Stimulated activated CD4-positive, alpha-beta T cell treated with anti-CD3 and anti-CD28 coated beads, Interleukin-1b, Interleukin-23, amount 100 ng/mL, for 1 hour (primary cell): ENCODE measurements at places on chromosomes 2 and 18.

- DNase-seq, result no peak
These were observed 1101.2 kb downstream of the TSN start for GRCh38 chr2:122856696-122857095.

- no peak for DNase-seq
These were observed 25.9 kb downstream of the CD8A start for GRCh38 chr2:86764661-86765309.

DNA sequence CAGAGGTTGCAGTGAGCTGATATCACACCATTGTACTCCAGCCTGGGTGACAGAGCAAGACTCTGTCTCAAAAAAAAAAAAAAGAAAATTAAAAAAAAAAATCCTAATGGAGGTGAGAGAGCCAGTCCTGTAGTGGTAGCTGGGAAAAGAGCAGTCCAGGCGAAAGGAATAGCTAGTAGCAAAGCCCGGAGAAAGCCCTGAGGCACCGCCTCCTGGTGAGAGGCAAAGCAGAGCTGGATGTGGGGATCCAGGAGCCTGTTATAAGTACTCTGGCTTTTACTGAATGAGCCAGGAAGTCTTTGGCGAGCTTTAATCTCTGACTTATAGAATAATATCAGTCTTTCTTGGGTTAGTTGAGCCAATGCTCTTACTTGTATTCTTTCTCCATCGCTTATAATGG is 6.6 kb upstream of the KLHL23 start:
- DNase-seq, result no peak

DNA sequence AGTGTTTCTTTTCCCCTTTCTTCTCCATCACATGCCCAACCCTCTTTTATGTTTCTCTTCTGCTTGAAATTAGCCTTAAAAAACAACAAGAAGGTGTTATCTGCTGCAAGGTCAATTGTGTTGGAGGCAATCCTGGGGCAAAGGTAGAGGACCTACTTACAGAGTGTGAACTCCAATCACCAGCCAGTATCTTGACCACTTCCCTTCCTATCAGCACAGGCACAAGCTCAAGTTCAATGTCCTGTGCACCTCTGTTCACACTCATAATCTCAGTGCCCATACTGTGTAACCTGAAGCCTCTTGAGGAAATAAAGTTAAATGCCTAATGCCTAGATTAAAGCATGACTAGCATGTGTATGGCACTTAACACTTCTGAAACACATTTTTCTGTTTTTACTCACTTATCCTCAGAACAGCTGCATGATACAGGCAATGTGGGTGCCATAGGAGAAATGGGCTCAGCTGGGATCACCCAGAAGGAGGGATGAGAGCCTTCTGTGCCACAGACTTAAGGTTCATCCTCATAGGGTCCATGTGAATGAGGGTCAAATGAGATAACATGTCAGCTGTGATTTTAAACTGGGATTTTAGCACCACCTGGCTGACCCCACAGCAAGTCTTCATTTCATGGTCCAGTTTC is 701.5 kb downstream of the BCL11A start:
- DNase-seq, result no peak

GRCh38 chr18:56302156-56302555 is 336.2 kb downstream of the TXNL1 start:
- DNase-seq, result no peak

GRCh38 chr2:137770166-137770565 is 194.1 kb upstream of the HNMT start:
- no peak for DNase-seq

- no peak for DNase-seq
These were observed 84.7 kb downstream of the EPAS1 start for GRCh38 chr2:46381871-46382270.

- no peak for DNase-seq
These were observed 97.8 kb upstream of the ARL4C start for GRCh38 chr2:234594715-234595114.

DNA sequence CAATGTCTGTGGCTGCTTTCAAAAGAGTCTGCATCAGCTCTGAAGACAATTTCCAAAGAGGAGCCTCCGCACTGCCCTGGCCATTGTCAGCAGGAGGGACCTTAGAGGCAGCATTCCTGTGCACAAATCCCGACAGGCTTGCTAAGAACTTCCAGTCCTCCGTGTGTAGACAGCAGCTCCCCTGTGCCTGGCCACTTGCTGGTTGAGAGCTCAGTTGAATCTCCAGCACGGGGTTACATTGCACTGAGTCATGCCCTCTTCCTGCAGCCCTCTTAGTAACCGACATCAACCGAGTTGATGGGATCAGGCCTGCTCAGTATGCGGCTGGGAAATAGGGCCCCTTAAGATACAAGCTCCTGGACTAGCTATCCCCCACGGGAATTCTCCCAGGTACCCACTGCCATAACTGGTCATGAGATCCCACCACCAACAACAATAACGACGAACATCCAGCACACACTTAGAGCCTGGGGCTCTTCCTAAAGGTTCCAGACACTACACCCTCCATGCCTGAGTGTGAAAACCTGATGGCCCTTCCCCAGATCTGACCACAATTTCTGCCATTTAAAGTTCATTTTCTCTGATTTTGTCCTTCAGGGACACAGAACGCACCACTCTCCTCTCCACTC is 12.0 kb downstream of the ATP6V1B1 start:
- no peak for DNase-seq

DNA sequence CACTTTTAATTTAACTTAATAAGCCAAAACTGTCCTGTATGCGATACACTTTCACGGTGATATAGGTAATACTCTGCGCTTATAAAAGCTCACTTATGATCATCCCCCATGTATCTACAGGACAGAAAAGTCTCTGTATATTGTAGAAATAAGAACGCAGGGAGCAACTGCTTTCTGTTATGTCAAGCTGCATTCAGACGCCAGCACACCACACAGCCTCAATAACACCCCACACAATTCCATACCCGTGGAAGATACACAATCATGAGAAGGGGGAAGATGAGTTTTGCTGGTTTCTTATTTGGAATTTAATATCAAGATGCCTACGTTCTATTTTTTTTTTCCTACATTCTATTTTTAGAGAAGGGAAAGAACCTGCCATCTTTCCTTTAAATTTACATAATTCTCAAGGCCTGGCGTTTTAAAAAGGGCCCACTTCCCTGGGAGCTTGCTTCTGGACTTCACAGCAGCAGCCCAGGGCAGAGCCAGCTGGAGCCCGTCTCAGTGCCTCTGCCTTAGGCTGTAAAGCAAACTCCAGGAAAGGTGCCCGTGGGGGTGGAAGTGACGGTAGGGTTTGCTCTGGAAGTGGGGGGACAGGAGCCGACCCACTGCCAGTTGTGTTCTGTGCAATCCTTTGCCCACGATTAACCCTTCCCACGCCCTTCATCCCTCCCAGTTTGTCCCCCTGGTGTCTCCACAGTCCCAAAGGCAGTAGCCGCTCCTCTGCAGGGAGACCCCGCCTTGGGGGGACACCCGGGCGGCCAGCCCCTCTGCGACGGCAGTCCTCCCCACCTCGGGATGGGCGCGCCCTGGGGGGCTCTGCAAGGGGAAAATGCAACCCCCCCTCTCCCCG is 5.3 kb downstream of the PTGR3 start:
- no peak for DNase-seq

- DNase-seq, result no peak
These were observed 519.2 kb upstream of the REG3G start for GRCh38 chr2:78506301-78506700.

DNA sequence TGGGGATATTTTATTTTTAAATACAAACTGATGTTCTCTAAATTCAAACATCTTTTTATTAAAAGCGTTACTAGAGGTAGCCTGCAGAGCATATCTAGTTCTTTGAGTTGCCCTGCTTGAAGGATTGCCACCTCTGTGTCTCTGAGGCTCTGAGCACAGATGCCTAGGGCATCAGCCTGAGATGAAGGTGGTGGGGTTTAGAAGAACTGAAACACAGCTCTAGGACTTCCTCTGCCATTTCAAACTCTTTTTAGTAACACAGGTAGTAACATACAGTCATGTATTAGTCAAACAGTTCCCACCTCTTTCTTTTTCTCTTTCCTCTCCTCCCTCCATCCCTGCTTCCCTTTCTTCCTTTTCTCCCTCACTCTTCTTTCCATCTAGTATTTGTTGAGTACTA is 57.6 kb downstream of the TTC21B start:
- no peak for DNase-seq

- no peak for DNase-seq
These were observed 430.0 kb downstream of the ZNF516 start for GRCh38 chr18:76064998-76065397.

GRCh38 chr18:78074400-78075020 is 824.9 kb downstream of the GALR1 start:
- no peak for DNase-seq
